A549 treated with DMSO at 1 μM for 4 hours (cell line): ENCODE measurements at places on chromosomes 7 and 10. TPM values are rescaled to one million over a fixed set of nuclear protein-coding genes. Genes with fewer than 3 reads are reported as not detected.

The OR13A1 gene
- total RNA-seq = not detected in 5 replicates

The CADPS2 gene
- 0.04 to 0.12 TPM (median 0.07 TPM) in 5 replicates for total RNA-seq

The NPY4R2 gene
- total RNA-seq = 16.0 to 32.4 TPM (median 27.0 TPM) in 5 replicates

The AKR1C3 gene
- total RNA-seq = 1,116 to 1,302 TPM (median 1,202 TPM) in 5 replicates

The NEUROG3 gene
- total RNA-seq = not detected in 5 replicates

The TLX1 gene
- total RNA-seq = 0.05 TPM in 1 of 5 replicates, not detected in the others

The VIPR2 gene
- 0.02 TPM in 1 of 5 replicates, not detected in the others for total RNA-seq

The KCNMA1 gene
- total RNA-seq = 42.4 to 95.9 TPM (median 75.8 TPM) in 5 replicates

The CHST3 gene
- 40.2 to 46.6 TPM (median 42.6 TPM) in 5 replicates for total RNA-seq

The SP8 gene
- total RNA-seq = not detected in 5 replicates

The KCP gene
- total RNA-seq = 0.08 to 0.31 TPM (median 0.17 TPM) in 5 replicates

The LRRC61 gene
- total RNA-seq = 0.05 to 0.21 TPM (median 0.10 TPM) in 4 of 5 replicates, not detected in the other

The CNPY1 gene
- not detected in 5 replicates for total RNA-seq

The ACBD7 gene
- 0.85 to 1.1 TPM (median 0.96 TPM) in 5 replicates for total RNA-seq

The CPA2 gene
- total RNA-seq = 0.11 to 0.44 TPM in 2 of 5 replicates, not detected in the others

The FAS gene
- 31.1 to 38.3 TPM (median 34.1 TPM) in 5 replicates for total RNA-seq

The CDHR3 gene
- total RNA-seq = 4.5 to 5.9 TPM (median 5.6 TPM) in 5 replicates

The CTAGE8 gene
- total RNA-seq = not detected in 5 replicates

The LBX1 gene
- total RNA-seq = not detected in 5 replicates

The CPN1 gene
- 0.16 to 0.60 TPM (median 0.41 TPM) in 5 replicates for total RNA-seq

The VAX1 gene
- 1.3 to 1.9 TPM (median 1.5 TPM) in 5 replicates for total RNA-seq

The TMEM213 gene
- not detected in 5 replicates for total RNA-seq

The TYW1B gene
- total RNA-seq = 2.6 to 3.5 TPM (median 3.0 TPM) in 5 replicates

The SLC18A3 gene
- total RNA-seq = 0.03 TPM in 1 of 5 replicates, not detected in the others

The EN2 gene
- 0.47 to 1.3 TPM (median 0.99 TPM) in 5 replicates for total RNA-seq

The SEMA3A gene
- total RNA-seq = 6.3 to 8.3 TPM (median 7.9 TPM) in 5 replicates

The GJD4 gene
- total RNA-seq = not detected in 5 replicates

The SLC26A3 gene
- total RNA-seq = not detected in 5 replicates

The CYP3A7 gene
- not detected in 5 replicates for total RNA-seq

The GSTO2 gene
- 1.7 to 3.5 TPM (median 2.5 TPM) in 5 replicates for total RNA-seq

The HTR7 gene
- 0.09 to 0.15 TPM (median 0.10 TPM) in 5 replicates for total RNA-seq

The ZCCHC24 gene
- total RNA-seq = 3.5 to 5.7 TPM (median 5.1 TPM) in 5 replicates

The CTNNA3 gene
- total RNA-seq = not detected in 5 replicates

The TMEM236 gene
- 0.03 to 0.12 TPM (median 0.07 TPM) in 5 replicates for total RNA-seq

The OR9A2 gene
- total RNA-seq = not detected in 5 replicates

The OGDH gene
- 25.9 to 34.0 TPM (median 30.9 TPM) in 5 replicates for total RNA-seq

The PDCD11 gene
- total RNA-seq = 35.8 to 45.3 TPM (median 43.9 TPM) in 5 replicates

The PRPS1L1 gene
- total RNA-seq = not detected in 5 replicates

The HOXA3 gene
- 7.1 to 12.9 TPM (median 7.6 TPM) in 5 replicates for total RNA-seq

The TEX36 gene
- total RNA-seq = not detected in 5 replicates

The OR2A5 gene
- not detected in 5 replicates for total RNA-seq

The CDC14C gene
- not detected in 5 replicates for total RNA-seq

The FBH1 gene
- total RNA-seq = 29.6 to 43.5 TPM (median 40.6 TPM) in 5 replicates

The IFIT1B gene
- not detected in 5 replicates for total RNA-seq

The CLDN4 gene
- 4.4 to 6.6 TPM (median 5.7 TPM) in 5 replicates for total RNA-seq

The SLC13A1 gene
- total RNA-seq = not detected in 5 replicates

The TEX47 gene
- not detected in 5 replicates for total RNA-seq

The ZNF503 gene
- total RNA-seq = 9.2 to 14.1 TPM (median 12.5 TPM) in 5 replicates

The NXPH1 gene
- total RNA-seq = not detected in 5 replicates
